ENCODE measurements at places on chromosomes 1 and 21.

DNA sequence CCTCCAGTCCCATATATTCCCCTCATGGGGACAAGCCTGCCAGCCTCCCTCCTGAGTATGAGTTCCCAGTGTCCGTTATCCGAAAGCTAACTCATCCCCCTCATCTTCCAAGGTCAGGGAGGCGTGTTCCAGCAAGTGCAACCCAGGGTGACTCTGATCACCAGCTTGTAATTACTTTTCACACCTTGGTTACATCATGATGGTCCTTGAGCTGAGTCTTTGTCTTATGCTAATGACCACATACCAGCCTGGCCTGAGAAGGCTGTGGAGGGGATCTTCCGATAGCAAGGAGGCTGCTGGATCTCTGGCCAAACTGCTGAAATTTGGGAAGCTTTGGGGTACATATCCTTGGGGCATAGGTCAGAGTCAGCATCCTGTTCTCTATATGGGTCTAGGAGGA, 99.6 kb downstream of the DDX20 start:
- DNase-seq, result no peak

DNA sequence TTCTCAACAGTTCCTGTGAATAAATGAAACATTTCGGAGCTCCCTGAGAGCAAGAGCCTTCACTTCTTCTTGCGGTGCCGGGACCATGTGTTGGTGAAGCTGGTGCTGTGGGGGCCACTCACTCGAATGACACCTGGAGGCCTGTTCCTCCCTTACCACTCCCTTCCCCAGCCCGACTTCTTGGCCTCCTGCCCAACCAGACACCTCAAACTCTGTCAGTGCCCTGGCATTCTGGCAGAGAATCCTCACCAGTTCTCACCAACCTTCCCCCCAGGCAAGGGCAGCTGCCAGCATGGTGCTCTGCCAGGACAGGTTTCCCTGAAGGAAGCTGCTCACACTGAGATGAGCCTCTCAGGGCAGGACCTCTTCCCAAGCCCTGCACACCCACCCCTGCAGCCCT, 68.3 kb downstream of the MPZL1 start:
- no peak for DNase-seq

- DNase-seq, result no peak
These were observed 18.2 kb upstream of the RUNX3 start for GRCh38 chr1:24948079-24948827.

- no peak for DNase-seq
These were observed 159.8 kb upstream of the KCNJ6 start for GRCh38 chr21:38075833-38076587.

DNA sequence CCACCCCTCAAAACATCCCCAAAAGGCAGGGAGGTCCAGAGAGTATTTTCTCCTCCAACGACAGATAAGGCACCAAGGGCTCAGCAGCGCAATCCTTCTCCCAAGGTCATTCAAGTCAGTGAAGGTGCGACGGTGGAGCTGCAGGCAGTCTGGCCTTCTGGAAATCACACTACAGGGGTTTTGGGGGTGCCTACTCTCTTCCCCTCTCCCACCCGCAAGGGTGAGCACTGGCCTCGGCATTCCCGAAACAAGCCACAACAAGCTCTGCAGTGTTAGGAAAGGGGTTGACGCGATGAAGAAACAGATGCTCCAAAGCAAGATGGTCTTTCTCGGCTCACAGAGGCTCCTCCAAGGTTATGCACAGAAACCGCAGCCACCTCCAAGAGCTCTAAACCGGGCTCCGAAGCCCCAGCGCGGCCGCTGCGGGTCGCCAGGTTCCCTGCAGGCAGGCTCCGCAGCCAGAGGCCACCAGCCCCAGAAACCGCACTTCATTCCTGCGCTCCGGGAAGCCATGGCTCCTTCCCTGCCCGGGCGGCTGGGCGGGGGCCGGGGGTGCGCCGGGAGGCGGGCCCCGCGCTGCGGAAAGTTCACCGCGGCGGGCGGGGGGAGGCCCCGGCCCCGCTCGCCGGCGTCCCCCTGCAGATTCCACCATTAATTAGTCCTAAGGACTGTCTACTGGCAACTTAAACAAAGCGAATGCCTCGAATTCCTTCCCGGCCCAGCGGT, 1.1 kb downstream of the LUZP1 start:
- peak; percentile 59 for DNase-seq

DNA sequence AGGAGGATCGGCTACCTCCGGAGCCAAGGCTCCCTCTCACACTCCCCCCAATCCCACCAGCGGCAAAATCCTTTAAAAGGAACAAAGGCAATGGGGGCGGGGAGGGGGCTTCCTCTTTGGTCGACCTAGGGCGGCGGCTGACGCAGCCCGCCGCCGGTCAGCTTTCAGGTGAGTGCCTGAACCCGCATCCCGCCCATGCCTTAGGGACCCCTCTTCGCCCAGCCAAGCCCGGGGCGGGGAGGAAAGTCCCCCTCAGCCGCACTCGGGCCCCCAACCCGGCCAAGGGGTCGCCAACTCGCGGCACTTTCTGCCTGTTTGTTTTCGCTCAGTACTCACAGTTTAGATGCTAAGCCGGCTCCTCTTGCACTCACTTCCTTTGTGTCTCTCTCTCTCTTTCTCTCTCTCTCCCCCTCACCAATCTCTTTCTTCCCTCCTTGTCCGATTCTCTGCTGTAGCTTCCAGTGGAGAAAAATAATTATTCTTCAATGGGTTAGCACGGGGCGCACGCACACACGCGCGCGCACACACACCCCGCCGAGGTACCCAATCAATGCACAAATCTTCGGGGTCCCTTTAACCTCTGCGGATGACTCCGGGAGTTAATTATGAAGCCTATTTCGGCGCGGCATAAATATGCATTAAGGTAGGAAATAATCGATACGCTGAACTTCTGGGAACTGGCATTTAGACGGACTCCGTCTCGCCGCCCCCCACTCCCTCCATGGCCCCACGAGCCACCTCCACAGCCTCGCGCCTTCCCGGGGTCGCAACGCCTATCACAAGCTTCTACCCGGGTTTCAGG, at the start of gene BLACAT1:
BLACAT1 (minus strand) TSS at position 465 of the 802 bp plus-strand sequence.
- DNase-seq, result no peak

GRCh38 chr1:178629252-178630154, 95.5 kb upstream of the RALGPS2 start:
- no peak for DNase-seq

- DNase-seq, result peak; percentile 18
These were observed 5.8 kb downstream of the SHISA4 start for GRCh38 chr1:201894343-201895119.

DNA sequence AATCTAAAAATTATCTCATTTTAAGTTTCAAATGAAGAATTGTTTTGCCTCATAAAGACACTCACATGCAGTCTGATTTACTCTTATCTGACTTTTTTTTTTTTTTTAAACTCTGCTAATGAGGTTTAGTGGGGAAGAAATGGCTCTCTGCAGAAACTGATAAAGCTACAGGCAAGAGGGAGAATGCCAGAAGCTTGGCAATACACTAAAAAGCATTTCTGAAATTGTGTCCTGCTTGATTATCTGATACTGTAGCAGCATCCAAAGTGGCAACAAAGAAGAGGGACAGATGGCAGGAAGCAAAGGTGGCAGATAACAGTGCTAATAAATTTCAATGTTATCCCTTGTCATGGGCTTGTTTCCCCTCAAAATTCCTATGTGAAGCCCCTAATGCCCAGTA, 1744.9 kb downstream of the NCAM2 start:
- DNase-seq, result no peak

DNA sequence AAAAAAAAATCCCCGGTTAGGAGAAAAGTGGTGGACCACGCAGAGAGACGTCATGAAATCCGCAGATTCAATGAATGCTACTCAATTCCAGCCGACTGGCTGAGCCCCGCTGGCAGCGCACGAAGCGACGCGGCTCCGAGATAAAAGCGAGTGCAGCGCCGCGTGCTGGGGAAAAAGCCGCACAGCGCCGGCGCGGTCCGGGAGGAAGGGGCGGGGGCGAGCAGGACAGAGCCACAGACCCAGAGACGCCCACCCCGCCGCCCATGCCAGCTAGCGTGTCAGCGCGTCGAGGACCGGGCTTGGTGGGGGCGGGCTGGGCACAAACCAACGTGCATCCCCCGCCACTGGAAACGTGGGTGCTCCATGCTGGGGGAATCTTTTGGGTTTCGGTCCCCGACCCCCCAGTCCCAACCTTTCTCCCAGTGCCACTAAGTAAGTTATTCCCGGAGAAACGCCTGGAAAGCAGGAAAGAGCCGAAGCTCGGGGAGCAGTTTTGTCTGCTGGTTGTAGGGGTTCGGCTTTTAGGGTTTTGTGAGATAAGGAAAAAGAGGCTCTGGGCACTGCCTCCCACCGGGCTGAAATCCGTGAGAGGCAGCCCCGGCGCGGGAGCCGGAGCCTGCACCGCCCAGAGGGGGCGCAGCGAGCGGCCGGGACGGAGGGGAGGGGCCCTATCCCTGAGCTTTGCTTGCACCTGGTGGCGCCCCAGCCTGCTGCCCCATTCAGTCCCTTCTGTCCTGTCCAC, at the start of gene KCNJ6:
KCNJ6 (minus strand) TSS at position 148 of the 742 bp plus-strand sequence. CDS start 75,775 bp downstream, outside the sequence.
- no peak for DNase-seq

DNA sequence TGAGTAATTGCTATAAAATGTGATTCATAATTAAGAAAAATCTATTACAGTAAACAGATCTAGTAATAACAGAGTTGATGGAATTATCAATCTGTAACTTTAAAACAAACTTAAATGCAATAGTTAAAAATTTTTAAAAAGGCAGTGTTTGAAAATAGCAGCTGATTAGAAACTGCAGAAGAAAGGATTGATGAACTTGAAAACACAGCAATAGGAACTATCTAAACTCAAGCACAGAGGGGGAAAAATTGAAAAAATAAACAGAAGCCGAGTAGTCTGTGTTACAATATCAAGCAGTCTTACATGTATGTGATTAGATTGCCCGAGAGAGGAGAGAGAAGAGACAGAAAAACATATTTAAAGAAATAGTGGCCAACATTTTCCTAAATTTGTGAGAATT, 569.0 kb upstream of the B3GALT2 start:
- DNase-seq, result no peak

GRCh38 chr1:108828074-108828961, 28.6 kb downstream of the AKNAD1 start:
- peak; percentile 88 for DNase-seq

DNA sequence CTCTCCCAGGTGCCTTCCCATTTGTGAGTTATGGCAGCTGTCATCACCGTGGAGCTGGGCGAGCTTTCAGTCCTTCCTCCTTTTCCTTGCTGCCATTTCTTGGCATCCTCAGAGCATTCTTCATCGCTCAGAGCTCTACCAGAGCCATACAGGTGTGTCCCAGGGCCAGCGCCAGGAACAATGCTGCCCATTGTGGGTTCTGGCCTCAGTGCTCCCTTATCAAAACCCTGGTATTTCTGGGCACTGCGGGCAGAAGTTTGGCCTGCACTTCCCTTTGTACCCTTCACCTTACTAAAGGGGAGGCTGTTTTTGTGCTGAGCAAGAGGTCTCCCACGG, 28.5 kb downstream of the RASSF5 start:
- no peak for DNase-seq

- DNase-seq, result no peak
These were observed 670 bp downstream of the COX20 start for GRCh38 chr1:244836135-244836521.

GRCh38 chr1:47230692-47231300, 1.2 kb downstream of the TAL1 start:
- DNase-seq, result peak; percentile 57

GRCh38 chr1:28796352-28797211, 15.4 kb upstream of the OPRD1 start:
- no peak for DNase-seq

DNA sequence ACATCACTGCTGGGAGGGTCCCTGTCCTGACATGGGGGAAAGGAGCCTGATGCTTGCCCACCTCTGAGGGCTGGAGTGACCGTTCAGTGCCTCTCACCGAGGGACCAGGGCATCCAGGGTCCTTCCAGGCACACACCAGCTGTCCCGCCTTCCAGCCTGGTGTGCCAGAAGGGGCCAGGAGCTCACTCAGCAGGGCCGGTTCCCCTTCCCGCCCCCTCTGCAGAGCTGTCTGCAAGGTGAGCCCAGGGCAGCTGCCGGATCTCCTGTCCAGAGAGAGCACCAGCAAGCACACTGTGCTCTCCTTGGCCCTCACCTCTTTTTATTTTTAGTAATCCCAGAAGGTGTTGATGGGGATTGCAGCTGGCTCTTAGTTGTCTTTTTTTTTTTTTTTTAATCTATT, 16.9 kb downstream of the H6PD start:
- DNase-seq, result no peak

GRCh38 chr1:112841825-112842224, 114.2 kb downstream of the SLC16A1 start:
- no peak for DNase-seq

GRCh38 chr1:178566187-178566586, 53.3 kb downstream of the TEX35 start:
- no peak for DNase-seq

GRCh38 chr21:43645136-43645891, 14.0 kb downstream of the HSF2BP start:
- peak; percentile 68 for DNase-seq

GRCh38 chr1:165376041-165376810, 19.7 kb upstream of the LMX1A start:
- DNase-seq, result peak; percentile 40

GRCh38 chr1:211591980-211592493, 13.1 kb upstream of the SLC30A1 start:
- no peak for DNase-seq

- DNase-seq, result peak; percentile 57
These were observed 57.6 kb upstream of the KIF1B start for GRCh38 chr1:10152709-10153284.

Data from GM13976 (cell line).